Sigmoid colon (tissue), 7 donors: ENCODE measurements at places on chromosomes 16 and 17. TPM values are rescaled to one million over a fixed set of nuclear protein-coding genes. Genes with fewer than 3 reads are reported as not detected.

DNA sequence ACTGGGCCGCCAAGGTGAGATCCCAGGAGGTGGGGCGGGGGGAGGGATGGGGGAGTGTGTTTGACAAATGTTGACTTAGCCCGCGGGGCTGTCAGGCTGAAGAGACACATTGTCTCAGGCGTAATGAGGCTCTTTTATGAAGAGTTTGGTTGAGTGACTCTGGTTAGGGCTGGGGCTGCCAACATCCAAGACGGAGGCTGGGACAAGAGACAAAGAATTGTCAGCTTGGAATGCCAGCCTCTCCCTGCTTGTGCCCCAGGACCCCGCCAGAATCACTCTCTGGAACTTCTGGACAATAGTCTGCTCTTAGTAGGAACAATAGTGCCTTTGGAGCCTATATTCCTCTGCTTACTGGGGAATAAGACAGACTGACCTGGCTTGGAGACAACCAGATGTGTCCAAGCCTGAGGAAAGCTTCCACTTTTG lies 24.0 kb downstream of the PCTP start:
- no peaks in the 10 kb centered on the region for H3K27me3 ChIP-seq
- peaks cover 53% of the 10 kb centered on the region for H3K36me3 ChIP-seq
- DNase-seq = no peak
- H3K4me1 ChIP-seq = peaks cover 4% of the 10 kb centered on the region
- no peak overlapping the region for H3K4me3 ChIP-seq

DNA sequence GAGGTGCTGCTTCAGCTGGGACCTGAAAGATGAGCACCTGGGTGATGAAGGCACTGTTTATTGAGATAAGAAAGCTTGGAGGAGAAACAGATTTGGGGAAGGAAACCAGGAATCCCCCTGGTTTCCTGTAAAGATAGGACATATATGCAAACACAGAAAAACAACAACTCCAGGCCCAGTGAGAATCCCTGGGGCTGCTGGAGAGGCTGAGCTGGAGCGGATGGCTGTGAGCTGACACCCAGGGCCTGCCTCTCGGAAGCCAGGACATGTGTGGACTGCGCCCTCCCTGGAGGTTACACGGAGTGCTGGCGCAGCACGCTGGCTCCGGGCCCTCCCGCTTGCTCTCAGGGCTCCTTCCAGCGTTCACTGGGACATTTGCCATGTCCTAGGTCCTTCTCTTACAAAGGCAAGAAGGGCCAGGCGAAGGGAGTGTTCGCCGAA lies 57.5 kb downstream of the CYB5B start:
- no peaks in the 10 kb centered on the region for H3K36me3 ChIP-seq
- H3K27me3 ChIP-seq = no peaks in the 10 kb centered on the region
- peak; percentile 92 for DNase-seq
- no peak overlapping the region for H3K4me3 ChIP-seq

- no peak overlapping the region for H3K27ac ChIP-seq
- no peaks in the 10 kb centered on the region for H3K36me3 ChIP-seq
- no peaks in the 10 kb centered on the region for H3K27me3 ChIP-seq
- DNase-seq = no peak
Observed at GRCh38 chr16:8953064-8953463, 10.6 kb downstream of the USP7 start.

- no peaks in the 10 kb centered on the region for H3K27me3 ChIP-seq
- peaks cover 28% of the 10 kb centered on the region for H3K4me1 ChIP-seq
- no peak overlapping the region for H3K27ac ChIP-seq
- H3K4me3 ChIP-seq = no peak overlapping the region
- H3K36me3 ChIP-seq = no peaks in the 10 kb centered on the region
Observed at GRCh38 chr17:46773676-46774075, 44.8 kb downstream of the WNT3 start.

- H3K27me3 ChIP-seq = no peaks in the 10 kb centered on the region
- no peak overlapping the region for H3K4me3 ChIP-seq
- no peaks in the 10 kb centered on the region for H3K4me1 ChIP-seq
Observed at GRCh38 chr17:55683550-55684315, 38.9 kb downstream of the TMEM100 start.

DNA sequence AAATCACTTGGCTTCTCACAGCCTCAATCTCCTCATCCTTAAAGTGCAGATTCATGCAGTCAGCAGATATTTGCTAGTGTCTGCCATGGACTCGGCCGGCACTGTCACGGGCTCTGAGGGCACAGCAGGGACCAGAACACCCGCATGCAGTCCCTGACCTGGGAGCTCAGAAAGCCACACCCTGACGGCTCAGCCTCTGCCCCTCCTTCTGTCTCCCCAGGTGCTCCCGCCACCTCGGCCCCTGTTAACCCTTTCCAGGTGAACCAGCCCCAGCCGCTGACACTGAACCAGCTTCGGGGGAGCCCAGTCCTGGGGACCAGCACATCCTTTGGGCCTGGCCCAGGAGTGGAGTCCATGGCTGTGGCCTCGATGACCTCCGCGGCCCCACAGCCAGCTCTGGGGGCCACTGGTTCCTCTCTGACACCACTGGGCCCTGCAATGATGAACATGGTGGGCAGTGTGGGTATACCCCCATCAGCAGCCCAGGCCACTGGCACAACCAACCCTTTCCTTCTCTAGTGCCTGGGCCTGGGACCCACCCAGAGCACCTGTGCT lies 28.7 kb downstream of the B9D1 start:
- no peak overlapping the region for H3K4me3 ChIP-seq
- no peak overlapping the region for H3K27ac ChIP-seq
- peak; percentile 53 for DNase-seq
- H3K27me3 ChIP-seq = no peaks in the 10 kb centered on the region

- H3K4me3 ChIP-seq = no peak overlapping the region
- no peak overlapping the region for H3K27ac ChIP-seq
- DNase-seq = no peak
- H3K36me3 ChIP-seq = no peaks in the 10 kb centered on the region
- H3K27me3 ChIP-seq = no peaks in the 10 kb centered on the region
Observed at GRCh38 chr16:8430401-8430800, 159.9 kb downstream of the TMEM114 start.

DNA sequence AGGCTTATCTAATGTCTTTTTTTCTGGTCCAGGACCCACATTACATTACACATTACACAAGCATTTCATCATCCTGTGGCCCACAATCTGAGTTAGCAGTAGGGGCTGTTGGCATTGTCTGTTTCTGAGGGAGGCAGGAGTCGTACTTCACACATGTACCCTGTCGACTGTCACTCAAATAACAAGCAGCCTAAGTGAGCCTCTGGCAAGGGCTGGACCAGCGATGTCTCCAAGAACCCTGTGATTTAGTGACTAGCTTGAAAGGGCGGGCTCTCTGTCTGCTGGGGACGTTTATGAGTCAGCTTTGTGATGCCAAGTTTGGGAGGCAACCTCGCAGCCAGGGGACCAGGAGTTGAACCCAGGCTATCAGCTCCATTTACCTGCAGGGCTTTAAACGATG lies 251.4 kb downstream of the HS3ST3B1 start:
- no peaks in the 10 kb centered on the region for H3K36me3 ChIP-seq
- H3K27me3 ChIP-seq = no peaks in the 10 kb centered on the region
- no peak for DNase-seq
- no peak overlapping the region for H3K27ac ChIP-seq
- H3K4me1 ChIP-seq = no peaks in the 10 kb centered on the region

Gene MEFV
- 2.9 TPM for total RNA-seq
